ENCODE measurements at places on chromosomes 4 and X.

- DNase-seq = no peak
These were observed 107.0 kb downstream of the REPS2 start for GRCh38 chrX:17053502-17053901.

DNA sequence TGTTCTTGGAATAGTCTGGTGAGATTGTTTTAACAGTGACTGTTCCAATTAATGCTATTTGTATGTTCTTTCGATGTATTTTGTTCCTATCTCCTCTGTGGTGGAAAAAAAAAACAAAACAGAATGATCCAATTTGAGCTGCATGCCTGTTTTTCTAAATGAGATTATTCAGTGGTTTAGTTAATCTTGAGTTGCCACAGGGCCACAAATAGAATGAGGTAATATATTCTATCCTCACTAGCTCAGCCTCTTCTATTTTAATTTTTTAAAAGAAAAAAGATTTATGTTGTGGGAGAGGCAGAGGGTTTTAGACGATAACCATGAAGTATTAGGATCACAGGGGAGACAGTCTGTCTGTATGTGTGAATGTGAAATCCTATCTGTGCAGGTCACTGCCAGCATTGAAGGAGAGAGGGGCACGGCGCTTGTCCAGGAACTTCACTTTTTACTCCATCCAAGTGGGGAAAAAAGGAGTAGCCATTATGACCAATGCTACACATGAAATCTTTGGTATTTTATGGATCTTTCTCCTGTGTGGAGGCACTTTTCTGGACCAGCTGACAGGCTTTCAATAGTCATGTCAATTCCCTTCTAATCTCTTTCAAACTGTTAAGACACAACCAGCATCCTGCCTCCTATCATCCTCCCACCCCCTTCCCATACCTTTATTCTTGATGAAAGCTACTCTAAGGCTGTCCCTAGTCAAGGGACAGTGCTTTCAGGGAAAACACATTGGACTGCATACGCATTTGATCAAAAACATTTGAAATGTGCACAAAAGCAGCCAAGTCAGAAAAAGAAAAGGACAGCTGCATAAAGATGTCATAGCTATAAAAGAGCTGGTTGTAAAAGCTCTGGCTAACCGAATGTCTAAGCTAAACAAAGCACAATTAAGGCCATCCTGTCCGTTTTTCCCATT lies 1063.8 kb upstream of the INTU start:
- DNase-seq = no peak

DNA sequence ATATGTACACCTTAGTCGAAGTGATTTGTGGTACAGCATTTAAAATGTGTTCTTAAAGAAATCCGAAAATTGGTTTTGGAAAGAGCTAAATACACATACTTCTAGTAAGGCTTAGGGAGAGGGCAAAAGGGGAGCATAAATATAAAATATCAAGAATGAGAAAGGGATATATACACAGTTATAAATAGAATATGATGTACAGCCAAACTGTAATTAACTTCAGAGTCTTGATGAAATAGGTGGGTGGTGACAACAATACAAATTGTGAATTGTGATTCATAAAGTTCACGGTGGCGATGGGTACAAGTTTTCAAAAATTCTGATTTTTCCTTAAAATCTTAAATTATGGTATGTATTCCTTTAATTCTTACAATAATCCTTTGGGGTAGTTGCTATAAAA lies 62.2 kb downstream of the KDM6A start:
- no peak for DNase-seq

DNA sequence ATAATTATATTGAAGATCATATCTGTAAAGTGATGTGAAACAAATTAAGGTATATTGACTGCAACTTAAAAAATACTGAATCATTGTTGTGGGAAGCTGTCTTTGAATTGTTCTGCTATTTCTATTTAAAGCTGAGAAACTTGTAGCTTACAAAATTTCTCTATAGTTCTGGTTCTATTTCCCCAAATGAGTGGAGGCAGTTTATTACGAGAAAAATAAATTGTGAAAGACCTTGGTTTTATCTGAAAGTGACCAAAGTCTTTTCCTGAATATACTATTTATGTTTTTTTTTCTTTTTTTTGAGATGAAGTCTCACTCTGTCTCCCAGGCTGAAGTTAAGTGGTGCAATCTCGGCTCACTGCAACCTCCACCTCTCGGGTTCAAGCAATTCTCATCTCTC lies 165.4 kb downstream of the SH3BGRL start:
- DNase-seq = no peak

GRCh38 chr4:39308611-39309010 lies 57.6 kb downstream of the RFC1 start:
- DNase-seq = no peak

GRCh38 chrX:38939067-38939466 lies 137.8 kb downstream of the MID1IP1 start:
- DNase-seq = no peak

- no peak for DNase-seq
These were observed 69.2 kb upstream of the FAM9A start for GRCh38 chrX:8870411-8870810.

DNA sequence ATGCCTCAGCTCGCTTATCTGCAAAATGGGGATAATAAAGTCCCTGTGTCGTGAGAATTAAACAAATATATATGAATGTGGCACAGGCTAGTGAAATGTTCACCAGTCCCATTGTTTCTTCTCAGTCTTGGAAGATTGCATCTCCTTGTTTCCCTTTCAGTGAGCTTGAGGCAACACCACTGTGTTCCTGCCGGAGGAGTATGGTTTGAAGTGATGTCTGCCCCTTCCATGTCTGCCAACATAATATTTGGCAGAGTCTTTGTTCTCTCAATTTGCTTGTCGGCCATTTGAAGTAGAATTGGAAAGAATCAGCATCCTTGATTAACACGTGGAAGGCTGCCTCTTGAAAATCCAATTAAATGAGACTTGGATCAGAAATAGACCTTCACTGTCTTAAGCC lies 1088.5 kb upstream of the INTU start:
- DNase-seq = no peak

- no peak for DNase-seq
These were observed 53.5 kb downstream of the LRBA start for GRCh38 chr4:150961566-150961965.

GRCh38 chrX:41556958-41557357 lies 109.8 kb downstream of the NYX start:
- no peak for DNase-seq

GRCh38 chr4:152588869-152589268 lies 53.0 kb upstream of the FBXW7 start:
- no peak for DNase-seq

DNA sequence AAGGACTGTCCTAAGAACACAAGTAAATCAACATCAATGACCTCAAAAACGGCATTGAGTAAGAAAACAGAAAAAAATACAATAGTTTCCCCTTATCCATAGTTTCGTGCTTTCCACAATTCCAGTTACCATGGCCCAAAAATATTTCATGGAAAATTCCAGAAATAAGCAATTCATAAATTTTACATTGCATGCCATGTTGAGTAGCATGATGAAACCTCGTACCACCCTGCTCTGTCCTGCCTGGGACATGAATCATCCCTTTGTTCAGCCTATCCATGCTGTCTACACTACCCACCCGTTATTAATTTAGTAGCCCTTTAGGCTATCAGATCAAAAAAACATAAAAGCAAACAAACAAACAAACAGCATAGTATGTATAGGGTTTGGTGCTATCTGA lies 51.1 kb downstream of the KLF3 start:
- no peak for DNase-seq

DNA sequence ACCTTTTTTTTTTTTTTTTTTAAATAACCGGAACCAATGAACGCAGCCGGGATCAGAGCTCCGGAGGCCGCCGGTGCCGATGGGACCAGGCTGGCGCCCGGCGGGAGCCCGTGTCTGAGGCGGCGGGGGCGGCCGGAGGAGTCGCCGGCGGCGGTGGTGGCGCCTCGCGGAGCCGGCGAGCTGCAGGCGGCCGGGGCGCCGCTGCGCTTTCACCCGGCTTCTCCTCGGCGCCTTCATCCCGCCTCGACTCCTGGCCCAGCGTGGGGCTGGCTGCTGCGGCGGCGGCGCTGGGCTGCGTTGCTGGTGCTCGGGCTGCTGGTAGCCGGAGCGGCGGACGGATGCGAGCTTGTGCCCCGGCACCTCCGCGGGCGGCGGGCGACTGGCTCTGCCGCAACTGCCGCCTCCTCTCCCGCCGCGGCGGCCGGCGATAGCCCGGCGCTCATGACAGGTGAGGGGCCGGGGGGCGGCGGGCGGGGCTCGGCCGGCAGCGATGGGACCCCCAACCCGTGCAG lies 337 bp downstream of the STIM2 start:
- DNase-seq = peak; percentile 48
